ENCODE measurements at places on chromosomes 2 and 18.

DNA sequence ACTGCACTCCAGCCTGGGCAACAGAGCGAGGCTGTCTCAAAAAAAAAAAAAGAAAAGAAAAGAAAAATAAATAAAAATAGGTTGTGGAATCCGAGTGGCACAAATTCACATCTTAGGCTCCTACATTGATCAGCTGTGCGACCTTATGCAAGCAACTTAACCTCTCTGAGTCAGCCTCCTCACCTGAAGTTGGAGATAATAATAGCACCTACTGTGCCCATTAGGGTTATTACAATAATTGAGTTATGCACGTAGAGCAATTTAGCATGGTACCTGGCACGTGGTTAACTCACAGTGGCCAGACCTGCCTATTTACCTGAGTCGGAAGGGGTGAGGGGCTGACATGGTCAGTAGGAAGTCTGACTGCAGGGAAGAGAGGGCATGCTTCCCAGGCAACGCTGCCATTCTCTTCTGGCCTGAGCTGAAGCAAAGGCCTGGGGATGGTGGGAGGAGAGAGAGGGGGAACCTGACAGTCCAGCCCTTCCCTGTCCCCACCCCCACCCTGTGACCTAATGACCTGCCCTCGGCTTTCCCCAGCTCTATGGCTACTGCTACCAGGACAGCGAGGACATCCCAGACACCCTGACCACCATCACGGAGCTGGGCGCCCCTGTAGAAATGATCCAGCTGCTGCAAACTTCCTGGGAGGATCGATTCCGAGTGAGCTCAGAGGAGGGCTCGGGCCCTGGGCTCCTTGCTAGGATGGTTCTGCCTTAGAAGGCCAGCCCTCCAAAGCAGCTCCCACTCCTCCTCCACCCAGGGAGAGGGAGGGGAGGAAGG lies 5.1 kb downstream of the PKDCC start:
- DNase-seq: no peak

DNA sequence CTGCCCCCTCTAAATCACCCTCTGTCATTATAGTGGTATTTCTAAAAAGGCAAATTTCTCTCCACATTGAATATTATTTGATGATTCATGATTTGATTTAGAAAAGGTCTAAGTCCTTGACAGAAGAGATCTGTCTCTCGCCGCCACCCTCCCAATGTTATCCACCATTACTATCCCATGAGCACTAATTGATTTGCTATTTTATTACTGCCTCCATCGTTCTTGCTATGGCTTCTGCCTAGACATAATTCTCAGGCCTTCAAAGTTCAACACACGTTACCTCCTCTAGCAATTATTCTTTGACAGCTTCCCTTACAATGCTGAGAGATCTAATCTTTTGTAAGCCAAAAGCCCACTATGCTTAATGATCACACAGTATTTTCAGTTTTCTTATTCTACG lies 507.0 kb upstream of the CHAC2 start:
- DNase-seq: no peak

DNA sequence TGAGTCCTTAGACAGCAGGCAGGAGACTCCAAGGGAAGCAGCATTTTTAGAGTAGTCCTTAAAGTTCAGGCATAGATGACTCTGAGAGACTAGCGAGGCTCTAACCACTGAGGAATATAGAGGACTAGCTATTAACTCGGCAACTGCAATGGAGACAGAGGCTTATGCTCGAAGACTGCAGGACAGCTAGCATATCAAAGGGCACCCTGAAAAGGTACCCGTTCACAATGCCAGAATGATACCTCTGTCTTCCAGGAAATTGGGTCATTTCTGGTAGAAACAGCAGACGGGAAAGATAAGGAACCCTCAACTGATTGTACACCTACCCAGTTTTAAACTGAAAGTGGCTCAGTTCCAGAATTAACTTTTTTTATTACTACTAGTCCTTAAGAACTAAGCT lies 1204.0 kb upstream of the ZEB2 start:
- no peak for DNase-seq

GRCh38 chr2:10046931-10047330 lies 3.6 kb downstream of the KLF11 start:
- no peak for DNase-seq

DNA sequence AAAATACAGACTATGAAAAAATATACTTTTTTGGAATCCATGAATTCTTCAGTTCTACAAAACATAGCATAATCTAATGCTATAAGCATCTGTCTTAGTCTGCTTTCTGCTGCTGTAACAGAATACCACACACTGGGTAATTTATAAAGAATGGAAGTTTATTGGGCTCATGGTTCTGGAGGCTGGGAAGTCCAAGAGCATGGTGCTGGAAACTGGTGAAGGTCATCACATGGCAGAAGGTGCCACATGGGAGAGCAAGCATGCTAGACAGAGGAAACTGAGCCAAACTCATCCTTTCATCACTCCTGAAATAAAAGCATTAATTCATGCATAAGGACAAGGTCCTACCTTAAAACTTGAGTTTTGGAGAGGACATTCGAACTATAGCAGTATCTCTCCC lies 26.6 kb upstream of the NOSTRIN start:
- DNase-seq: no peak

- DNase-seq: peak; percentile 79
Measured at GRCh38 chr2:28348149-28348567, 44.5 kb upstream of the FOSL2 start.

GRCh38 chr2:29715655-29716054 lies 205.7 kb downstream of the ALK start:
- no peak for DNase-seq

DNA sequence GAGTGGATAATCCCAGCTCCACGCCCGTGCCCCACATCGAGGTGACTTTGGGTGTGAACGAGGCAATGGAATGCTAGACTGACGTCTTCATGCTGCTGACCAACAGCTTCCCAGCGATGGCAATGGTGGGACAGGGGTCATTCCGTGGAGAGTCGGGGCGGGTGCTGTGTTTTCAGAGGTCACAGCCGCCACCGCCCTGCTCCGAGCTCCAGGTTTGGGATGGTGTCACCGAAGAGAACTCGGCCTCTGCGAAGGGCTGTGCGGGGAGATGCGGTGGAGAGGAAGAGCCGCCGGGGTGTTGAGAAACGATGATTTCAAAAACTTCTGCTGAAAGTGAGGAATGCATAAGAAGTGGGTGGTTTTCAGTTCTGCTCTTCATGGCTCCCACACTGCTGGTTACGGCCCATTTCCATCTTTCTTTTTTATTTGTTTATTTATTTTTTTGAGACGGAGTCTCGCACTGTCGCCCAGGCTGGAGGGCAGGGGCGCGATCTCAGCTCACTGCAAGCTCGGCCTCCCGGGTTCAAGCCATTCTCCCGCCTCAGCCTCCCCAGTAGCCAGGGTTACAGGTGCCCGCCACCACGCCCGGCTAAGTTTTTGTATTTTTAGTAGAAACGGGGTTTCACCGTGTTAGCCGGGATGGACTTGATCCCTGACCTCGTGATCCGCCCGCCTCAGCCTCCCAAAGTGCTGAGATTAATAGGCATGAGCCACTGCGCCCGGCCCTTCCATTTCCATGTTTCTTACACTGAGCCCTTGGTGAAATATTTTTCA lies 142.6 kb downstream of the RTP5 start:
- DNase-seq: no peak

DNA sequence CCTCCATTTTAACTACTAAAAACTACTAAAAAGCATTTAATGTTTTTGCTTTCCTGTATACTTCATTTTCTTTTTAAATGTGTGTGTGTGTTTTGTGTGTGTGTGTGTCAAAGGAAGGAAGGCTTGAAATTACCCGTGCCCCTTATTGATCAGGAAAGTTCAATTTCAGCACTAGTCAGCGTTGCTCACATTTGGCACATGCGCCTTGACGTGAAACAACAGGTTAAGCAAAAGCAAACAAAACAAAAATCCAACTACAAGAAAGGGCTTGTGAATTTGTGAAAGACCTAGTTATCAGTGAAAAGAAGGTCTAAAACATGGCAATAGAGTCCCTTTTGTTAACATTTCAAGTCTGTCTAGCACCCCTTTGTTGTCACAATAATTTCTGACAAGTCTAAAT lies 72.5 kb downstream of the KCNH7 start:
- DNase-seq: no peak

DNA sequence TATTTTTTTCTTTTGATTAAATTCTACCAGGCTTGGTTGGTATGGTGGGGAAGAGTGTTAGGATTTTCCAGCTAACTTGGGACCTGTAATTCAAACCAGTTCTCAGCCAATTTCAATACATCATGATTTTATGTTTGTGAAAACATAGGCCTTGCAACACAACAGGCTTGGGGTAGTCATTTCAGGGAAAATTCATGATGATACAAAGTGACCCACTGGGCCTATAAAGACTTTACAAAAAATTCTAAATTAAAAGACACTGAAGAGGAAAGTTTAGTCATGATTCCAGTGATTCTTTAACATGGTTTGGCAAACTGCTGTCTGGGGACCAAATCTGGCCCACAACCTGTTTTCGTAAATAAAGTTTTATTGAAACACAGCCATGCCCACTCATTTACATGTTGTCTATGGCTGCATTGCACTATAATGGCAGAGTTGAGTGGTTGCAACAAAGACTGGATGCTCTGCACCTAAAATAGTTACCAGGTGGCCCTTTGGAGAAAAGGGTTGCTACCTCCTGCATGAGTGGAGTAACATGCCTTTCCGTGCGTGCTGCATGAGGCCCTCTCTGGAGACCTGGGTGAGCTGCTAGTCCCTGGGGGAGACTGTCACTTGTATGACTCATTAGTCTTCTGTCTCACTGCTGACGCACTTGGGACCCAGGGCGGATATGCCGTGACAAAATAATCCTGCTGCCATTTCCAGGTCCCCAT lies 73.6 kb downstream of the NPAS2 start:
- DNase-seq: no peak

DNA sequence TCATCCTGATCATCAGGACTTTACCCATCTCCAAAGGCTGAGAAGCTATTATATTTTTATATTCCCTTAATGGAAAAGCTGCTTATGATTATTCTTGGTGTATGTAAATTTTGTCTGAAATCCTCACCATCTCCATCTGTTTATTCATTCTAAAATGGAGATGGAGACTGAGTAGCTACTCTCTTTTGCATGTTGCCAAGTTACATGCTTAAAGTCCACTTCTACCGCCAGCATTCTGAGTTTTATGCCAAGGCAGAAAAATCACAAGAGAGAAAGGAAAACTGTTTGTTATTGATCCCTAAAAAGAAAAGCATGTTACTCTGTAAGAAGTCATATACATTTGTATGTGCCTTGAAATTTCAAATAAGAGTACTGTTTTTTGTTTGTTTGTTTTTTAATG lies 94.4 kb upstream of the NOSTRIN start:
- no peak for DNase-seq

- no peak for DNase-seq
Measured at GRCh38 chr2:32697156-32697555, 69.3 kb downstream of the TTC27 start.

DNA sequence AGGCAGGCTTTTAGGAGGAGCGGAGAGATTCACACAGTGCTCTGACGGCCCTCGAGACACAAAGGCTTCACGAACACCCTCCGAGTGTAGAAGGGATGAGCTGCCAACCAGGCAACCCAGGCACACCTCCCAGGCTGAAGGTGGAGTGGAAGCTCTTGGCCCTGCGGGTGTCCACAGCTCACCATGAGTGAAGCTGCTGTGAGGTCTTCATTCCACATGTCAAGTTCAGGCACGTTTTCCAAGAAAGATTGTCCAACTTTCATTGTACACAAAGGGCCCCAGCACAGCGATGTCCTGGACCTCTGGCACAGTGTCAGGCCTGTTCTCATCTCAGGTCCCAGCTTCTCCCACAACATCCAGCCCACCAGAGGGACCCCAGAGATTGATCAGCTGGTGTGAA lies 13.4 kb downstream of the PARD6G start:
- no peak for DNase-seq

DNA sequence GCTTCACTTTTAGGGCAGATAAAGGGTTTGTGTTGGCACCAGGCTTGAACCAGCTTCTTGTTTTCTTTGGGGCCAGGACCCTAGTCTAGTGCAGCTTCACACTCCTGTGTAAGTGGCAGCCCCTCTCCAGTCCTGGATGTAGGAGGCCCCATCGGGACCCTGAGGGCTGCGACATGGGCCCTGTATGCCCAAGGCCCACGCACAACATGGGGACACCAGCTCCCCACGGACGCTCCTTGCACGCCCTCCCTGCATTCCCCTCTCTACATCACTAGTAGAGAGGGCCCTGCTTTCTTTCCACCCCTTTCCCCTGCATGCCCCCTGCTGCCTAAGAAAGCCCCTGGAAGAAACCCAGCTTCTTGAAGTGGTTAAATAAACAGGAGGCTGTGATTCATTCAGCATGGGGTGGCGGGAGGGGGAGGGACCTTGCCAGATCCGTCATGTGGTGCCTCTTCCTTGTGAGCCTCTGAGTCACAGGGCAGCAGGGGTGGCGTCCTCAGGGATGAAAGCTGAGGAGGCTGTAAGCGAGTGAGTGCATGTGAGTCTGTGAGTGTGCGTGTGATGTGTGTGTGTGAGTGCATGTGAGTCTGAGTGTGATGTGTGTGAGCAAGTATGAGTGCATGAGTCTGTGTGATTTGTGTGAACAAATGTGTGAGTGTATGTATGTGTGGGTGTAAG lies 42.5 kb downstream of the COPS8 start:
- DNase-seq: no peak

DNA sequence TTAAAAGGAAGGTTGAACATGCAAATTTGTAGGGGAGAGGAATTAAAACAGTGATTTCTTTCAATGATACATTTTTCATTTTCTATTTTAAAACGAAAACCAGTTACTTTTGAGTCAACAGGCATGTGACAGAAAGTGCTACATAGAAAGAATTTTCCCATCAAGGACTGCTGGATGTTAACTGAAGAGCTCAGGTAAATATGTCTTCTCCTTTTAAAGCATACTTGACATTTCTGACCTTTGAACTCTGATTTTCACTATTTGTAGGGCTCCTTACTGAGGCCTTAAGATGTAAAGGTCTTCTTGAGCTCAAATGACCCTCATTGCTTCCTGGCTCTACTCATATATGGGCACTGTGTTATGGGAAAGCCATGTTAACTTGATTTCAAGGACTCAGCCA lies 32.4 kb downstream of the FIGN start:
- DNase-seq: no peak

DNA sequence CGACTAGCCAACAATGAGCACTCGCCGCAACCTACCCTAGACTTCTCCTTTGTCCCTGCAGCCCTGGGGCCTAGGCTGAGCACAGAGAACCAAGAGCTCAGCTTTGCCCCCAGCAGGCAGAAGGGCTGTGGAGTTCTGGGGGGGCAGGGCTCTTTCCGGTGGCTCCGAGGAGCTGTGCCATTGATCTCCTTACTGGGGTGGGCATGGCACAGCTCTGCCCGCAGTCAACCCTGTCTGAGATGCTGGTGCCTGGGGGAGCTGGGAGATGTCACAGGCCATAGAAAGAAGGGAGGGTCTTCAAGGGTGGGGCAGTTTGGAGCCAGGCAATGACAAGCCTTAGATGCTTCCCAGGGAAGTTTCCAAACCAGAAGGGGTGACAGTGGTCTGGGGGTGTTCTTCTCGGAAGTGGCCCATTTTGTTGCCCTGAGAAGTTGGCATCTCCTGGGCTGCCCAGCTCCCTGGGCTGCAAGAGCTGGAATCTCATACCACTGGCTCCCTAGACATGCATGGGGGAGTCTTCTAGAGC lies 14.1 kb upstream of the GPR55 start:
- DNase-seq: no peak

- DNase-seq: peak; percentile 85
Measured at GRCh38 chr2:101253013-101253702, 472 bp downstream of the CNOT11 start.

- no peak for DNase-seq
Measured at GRCh38 chr2:191636586-191636985, 41.4 kb upstream of the NABP1 start.

GRCh38 chr2:202127687-202128331 lies 54.8 kb downstream of the KIAA2012 start:
- no peak for DNase-seq

- DNase-seq: no peak
Measured at GRCh38 chr2:121716126-121716525, 20.5 kb downstream of the NIFK start.

All from CD4-positive, alpha-beta T cell treated with Interleukin-1 beta for 1 hour (primary cell).